ENCODE measurements at places on chromosomes 7 and 10.
A peak's percentile ranks its signal among the peaks of the same experiment; 100 is the strongest.

DNA sequence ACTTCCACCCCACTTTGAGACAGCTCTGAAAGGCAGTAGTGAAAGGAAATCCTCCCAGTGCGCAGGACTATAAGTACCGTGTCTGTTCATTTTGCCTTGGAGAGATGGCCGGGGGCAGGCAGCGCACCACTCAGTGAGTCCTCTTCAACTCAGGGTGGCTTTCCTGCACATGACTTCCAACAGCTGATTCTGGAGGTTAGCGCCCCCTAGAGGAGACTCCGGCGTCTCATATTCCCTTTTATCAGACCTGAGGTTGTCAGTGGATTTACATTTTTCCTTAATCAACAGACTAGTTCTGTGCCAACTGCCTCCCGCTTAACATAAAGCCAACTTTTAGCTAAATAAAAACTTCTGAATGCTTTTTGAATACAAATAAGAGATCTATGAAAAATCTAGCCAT is 101.0 kb downstream of the HERPUD2 start:
- DNase-seq, result no peak

GRCh38 chr10:79285315-79286197 is 61.7 kb upstream of the PPIF start:
- DNase-seq, result no peak

DNA sequence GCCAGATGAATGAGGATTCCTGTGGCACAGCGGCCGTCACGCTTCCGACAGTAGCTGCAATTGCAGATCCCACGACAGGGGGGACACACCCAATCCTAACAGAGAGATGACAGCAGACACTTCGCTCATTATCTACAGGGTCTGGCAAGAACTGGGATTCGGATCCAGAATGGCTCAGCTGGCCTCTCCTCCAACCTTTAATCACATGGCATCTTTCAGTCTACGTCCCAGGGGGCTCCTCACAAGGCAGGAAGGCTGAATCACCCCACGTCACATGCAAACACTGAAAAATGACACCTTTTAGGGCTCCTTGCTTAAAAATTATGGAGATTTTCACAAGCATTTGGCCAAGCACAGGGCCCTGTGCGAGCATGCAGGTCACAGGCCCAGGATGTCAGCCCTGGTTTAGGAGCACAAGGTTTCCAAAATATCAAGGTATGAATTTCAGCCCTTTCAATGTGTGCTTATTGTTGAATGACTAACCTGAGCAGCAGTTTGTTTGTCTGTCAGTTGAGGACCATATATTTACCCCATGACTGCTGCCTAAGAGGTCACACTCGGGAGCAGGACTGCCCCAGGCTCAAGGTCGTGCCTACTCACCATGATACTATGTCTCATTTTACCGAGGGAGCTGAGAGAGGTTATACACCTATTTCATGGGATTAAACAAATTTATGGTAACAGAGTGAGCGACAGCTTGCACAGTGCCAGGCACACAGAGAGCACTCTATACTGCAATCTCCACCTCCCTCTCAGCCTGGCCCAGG is 42.5 kb downstream of the CDCA7L start:
- no peak for DNase-seq

DNA sequence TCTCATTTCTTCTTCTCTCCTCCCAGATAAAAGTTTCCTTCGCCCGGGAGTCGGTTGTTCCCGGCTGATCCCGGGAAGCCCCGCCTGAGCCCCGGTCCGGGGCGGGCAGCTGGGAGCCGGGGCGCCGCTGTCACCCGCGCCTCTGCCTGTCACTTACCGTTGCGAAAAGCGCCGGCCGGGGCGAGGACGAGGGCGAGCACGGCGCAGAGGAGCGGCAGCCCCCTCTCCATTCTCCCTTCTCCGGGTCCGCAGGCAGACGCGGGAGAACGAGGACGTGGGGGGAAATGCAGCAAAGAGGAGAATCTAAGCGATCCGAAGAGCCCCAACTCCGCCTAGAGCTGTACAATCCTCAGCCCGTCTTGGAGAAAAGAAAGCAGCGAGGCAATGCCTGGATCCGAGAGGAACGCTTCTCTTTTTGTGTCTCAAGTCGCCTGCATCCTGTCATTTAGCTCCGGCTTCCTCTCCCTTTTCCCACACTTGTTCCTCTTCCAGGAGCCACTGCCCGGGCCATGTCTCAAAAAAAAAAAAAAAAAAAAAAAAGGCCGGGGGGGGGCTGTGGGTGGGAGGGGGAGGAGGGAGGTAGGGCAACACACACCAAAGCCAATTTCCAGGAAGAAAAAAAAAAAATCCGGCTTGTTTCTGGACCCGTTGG is at the start of gene NRP1:
TSS of gene NRP1 (minus strand) at position 515 of the 652 bp plus-strand sequence. CDS start at position 230, 285 bp downstream.
- DNase-seq, result no peak

- no peak for DNase-seq
Observed at GRCh38 chr7:130500463-130500862, 8.6 kb downstream of the MEST start.

- DNase-seq, result no peak
Observed at GRCh38 chr10:80579849-80580637, 42.3 kb downstream of the SH2D4B start.

DNA sequence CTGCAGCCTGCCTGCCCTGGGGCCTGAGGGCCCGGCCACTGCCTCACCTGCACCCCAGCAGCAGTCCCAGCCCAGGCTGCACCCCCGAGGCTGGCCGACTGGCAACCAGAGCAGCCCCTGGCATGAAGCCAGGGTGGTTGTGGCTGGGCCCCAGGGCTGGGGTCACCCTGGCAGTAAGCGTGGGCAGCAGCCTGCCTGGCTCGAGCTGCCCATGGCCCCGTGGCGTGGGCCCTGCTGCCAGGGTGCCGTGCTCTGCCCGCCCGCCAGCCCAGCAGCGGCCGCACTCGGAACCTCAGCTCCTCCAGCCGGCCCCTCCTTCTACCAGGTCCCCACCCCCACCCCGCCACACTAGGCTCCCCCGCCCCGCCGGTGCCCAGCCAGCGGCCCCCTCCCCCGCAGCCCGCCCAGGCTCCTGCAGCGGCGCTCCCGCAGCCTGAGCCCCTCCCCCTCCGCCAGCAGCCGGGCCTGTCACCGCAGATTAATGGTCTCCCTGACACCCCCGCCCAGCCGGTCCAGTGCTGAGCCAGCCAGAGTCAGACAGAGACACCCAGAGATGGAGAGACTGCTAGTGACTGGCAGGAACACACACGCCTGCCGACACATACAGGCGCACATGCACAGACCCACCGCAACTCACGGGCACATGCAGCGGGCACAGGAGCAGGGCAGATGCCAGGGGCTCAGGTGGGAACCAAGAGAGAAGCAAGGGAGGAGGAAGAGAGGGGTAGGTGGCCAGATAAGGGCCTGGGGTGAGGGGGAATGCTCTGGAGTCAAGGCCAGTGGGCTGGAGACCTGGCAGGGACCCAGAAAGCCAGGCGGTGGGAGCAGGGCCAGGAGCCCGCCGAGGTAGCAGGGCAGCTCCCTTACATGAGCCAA is 22.4 kb downstream of the KCNH2 start:
- DNase-seq, result peak; percentile 15

- no peak for DNase-seq
Observed at GRCh38 chr10:71526653-71527052, 129.9 kb downstream of the CDH23 start.

DNA sequence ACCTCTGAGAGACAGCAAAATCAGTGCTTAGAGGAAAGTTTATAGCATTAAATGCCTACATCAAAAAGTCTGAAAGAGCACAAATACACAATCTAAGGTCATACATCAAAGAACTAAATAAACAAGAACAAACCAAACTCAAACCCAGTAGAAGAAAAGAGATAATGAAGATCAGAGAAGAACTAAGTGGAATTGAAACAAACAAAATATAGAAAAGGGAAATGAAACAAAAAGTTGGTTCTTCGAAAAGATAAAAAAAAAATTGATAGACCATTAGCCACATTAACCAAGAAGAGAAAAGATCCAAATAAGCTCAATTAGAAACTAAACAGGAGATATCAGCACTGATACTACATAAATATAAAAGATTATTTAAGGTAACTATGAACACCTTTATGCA is 280.0 kb upstream of the NRG3 start:
- DNase-seq, result no peak

DNA sequence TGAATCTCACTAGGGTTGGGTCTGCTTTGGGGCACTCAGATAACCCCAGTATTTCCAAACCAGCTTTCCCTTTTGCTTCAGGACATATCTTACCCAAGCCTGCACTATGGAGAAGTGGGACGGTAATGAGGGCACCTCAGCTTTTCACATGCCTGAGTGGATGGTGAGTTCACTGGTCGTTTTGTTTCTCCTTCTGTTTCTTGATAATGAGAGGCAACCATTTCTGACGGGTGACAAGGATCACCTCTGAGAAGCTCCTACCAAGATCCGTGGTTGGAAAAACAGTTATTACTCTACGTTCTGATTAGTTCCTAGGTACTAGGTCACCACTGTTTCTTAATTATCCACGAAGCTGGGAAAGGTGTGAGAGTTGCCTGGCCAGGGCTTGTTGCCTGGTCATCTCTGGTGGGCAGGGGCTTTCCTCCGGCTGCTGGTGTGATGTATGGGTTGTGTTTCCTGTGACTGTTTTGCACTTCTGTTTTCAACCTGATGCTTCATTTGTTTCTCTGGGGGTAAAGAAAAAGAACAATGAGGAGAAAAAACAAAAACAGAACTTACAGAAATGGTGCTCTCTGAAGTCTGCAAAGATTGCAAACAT is 65.7 kb upstream of the STRIP2 start:
- DNase-seq, result no peak

- DNase-seq, result no peak
Observed at GRCh38 chr7:95316588-95316987, 7.7 kb downstream of the PON1 start.

DNA sequence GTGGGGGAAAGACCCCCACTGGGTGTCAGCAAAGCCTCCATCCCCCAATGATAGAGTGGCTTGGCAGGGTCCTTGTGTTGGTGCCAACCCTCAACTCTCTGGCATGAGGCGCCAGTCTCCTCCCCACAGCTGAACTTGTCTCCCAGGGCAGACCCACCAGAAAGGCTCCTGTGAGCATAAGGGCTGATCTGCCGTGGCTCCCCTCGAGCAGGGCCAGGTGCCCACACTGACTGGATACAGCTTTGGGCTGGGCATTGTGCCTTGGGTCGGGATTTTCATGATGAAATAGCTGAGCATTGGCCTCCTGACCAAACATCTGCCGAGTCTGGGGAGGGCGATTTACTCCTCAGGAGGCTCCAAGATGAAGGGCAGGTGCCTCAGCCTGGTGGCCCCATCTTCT is 68.1 kb upstream of the NPTX2 start:
- DNase-seq, result no peak

GRCh38 chr7:156773966-156774365 is 119.0 kb downstream of the LMBR1 start:
- peak; percentile 8 for DNase-seq

- no peak for DNase-seq
Observed at GRCh38 chr7:133015888-133016287, 66.0 kb downstream of the CHCHD3 start.

DNA sequence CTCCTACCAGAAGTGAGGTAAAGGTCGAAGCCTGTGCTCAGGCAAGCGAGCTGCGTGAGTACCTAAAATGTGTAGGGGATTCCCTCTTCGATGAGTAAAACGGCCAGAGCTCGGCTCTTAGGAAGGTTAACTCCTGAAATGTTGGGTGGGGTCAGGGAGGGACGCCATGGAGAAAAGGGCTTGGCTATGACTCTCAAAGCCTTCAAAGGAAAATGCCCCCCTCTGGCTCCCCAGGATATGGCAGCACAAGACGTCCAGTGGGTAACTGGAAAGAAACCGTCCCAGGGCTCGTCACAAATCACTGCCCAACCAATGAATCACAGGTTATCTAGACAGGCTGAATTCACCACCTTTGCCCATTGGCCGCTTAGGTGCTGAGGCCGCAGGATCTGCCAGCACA is 58.0 kb downstream of the CALML3 start:
- DNase-seq, result no peak

DNA sequence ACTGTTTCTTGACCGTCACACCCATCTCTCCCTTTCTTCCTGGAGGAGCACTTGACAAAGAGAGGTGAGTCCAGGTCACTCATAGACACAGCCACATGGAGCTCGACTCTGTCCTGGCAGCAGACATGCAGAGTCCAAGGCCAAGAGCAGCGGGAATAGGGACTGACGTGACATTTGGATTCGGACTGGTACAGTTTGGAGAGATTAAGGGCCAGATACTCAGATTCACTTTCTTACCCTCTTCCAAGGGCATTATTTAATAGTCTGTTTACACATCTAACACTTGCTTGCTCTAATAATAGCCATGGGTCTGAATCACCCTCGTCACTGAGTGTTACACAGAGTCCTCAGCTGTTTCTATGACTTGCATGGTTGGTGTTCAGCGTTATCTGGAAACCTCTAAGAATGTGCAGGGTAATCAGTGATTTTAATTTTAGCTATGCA is 39.2 kb upstream of the OTUD1 start:
- DNase-seq, result peak; percentile 97

DNA sequence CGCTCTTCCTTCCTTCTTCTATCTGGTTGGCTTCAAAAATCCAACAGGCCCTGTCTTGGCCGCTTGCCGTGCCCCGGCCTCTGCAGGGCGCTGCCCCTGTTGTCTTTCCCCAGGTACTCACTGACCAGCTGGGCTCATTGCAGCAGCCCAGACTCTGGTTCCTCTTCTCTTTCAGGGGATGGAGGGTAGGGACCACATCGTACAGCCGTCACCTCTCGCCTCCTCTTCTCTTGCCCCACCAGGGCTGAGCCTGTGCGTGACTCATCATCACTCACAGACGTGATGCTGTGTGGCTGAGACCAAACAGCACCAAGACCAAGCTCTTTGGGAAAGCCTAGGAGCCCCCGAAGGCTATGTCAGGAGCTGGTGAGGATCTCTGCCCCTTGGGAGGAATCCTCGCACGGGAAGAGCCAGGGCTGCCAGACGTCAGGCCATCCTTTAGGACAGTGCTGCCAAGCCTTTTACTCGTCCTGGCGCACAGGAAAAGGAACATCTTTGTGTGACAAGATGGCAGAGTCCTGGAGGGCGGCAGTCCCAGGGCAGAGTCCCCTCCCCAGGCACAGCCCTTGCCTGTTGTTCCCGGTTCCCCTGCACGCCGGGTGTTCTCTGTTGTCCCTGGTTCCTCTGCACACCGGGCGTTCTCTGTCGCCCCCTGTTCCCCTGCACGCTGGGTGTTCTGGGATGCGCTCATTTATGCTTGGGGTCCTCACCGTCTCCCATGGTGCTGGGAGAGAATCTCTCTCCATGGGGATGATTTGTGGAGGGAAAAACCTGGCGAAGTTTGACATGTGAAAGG is 188.5 kb upstream of the SHH start:
- DNase-seq, result no peak

DNA sequence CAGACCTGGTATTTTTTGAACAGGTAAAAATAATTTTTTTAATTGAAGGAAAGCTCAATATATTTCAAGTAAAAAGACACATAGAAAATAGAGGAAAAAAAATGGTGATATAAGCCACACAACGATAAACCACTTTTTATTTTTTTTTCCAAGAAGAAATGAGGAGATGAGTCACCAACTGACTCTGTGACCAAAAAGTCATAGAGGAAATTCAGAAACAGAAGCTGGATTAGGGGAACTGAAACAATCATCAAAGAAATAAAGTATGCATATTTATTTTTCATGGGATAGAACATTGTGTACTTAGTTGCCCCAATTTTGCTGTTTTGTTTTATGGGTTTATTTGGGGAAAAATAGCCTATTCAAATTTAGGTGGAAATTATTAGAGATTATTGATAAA is 176.8 kb upstream of the AGR3 start:
- peak; percentile 55 for DNase-seq

Measured in IMR-90 (cell line).